ENCODE measurements at places on chromosomes 7 and 10.

- DNase-seq, result no peak
Measured at GRCh38 chr10:24382596-24382978, 173.6 kb downstream of the KIAA1217 start.

GRCh38 chr10:95728526-95728925 lies 27.4 kb upstream of the ENTPD1 start:
- DNase-seq, result peak; percentile 84

DNA sequence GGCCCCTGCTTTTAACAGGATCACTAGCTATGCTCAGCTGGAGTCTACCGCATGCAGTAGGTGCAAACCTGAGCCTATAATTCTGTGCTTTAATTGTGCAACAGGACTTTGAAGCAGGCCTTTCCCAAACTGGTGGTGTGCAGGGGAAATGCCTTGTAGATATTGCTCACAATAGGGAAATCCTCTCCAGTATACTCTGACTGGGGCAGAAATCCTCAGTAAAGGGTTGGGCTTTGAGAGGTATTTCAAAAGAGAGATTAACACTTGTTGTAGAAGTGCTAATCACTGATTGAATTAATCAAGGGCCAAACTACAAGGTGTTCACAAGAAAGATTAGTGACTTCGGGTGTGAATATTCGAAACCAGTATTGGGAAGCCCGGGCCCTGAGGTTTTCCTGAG lies 58.5 kb upstream of the EXOC6 start:
- no peak for DNase-seq

DNA sequence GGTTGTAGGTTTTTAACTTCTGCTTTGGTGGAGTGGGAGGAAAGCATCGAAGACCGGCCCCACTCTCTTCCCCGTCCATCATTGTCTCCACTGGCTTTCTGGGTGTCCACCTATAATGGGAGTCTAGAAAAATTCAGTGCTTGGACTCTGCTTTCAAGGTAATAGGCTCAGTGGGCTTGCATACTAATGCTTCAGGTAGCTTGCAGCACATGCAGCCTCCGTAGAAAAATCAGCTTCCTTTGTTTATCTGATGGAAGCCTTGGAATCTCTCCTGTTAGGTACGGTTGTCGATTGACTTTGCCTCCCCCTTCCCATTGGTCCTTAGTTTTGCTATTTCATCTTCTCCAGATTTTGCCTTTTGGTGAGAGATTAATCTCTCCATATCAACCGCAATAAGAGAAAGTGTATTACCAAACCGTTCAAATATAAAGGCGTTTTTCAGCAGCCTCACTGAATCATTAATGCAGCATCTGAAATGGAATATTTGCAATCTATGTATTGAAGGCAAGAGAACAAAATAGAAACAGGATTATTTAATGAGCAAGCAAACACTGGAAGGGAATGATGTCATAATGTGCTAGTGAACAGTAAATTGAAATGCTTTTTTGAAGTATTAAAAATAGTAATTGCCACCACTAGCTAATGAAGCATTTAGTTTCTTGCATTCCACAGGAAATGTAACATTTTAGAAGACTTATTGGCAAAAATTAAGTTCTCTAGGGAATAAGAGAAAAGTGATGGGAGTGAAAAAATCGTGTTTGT lies 944 bp downstream of the AVL9 start:
- no peak for DNase-seq

DNA sequence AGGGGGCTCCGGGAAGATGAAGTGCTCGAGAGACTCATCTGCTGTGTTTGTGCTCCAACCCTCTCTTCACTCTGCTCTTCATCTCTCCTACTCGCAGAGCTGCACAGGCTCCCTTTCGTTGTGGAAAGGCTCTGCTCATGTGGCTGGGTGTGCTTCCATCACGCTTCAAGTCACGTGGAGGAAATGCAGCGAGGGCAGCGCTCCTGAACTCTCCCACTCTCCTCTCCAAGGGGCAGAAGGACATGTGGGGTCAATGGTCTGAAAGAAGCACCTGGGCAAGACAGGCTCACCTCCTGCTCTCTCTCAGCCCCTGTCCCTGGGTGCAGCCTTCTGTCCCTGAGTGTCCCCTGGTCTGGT lies 72.6 kb downstream of the USP6NL start:
- no peak for DNase-seq

- DNase-seq, result no peak
Measured at GRCh38 chr7:69860941-69861622, 262.8 kb downstream of the AUTS2 start.

DNA sequence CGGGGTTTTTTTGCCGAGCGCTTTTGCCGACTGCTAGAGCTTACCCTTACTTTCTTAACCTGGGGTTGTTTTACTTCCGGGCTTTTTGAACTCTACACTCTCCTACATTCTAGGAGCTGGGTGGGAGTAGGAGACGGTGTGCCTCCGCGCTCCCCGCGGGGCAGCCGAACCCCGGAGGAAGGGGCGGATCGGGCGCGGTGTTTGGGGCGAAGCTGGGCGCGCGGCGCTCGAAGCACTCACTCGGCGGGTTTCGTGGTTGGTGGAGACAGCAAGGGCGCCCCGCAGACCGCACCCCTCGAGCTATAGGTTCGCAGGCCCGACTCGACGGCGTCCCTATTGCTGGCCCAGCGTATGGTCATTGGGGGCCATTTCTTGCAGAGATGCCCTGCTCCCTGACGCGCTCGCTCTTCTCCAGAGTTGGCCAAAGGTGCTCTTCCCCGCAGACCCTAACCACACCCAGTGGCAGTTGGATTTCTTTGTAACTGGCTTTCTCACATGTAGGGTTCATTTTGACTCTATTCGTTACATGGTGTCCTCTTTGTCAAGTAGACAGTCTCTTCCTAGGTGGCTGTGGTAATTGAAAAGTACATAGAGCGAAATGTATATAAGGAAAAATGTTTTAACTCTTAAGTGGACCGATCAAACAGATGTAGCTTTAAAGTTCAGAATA lies 364 bp downstream of the ZNF518A start:
- DNase-seq, result no peak

DNA sequence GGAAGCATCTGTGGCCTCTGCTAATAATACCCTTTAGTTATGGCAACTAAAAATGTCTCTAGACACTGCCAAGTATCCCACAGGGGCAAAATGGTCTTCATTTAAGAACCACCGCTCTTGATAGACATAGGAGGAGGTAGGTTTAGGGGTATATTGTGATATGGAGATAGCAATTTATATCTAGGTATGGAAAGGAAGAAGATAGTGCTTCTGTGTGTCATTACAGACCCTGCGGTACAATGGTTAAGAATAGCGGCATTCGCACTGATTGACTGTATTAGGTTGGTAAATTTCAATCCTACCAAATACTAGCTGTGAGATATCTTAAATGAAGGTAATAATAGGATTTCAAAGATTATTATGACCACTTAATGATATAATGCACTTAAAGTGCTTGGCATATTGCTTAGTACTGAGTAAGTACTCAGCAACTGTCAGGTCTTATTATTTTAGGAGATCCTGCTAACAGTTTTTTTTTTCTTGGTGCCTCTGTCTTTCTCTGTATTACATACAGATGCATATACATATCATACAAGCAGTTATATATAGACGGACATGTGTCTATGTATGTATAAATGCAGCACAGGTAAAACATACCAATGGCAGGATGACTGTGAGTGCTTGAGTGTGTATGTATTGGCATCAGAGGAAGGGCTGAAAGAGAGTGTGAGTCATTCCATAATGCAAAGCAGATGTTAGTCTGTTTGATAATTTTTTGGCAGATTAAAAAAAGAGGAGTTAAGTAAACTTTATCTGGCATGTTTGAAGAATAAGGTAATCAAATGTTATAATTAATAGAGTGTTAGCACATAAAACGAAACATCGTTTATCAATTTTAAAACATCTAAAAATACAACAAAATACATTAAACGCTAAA lies 50.0 kb upstream of the ITGB8 start:
- DNase-seq, result peak; percentile 65

GRCh38 chr7:27125986-27126394 lies 4.6 kb downstream of the HOXA4 start:
- no peak for DNase-seq

GRCh38 chr7:49771427-49772176 lies 1.8 kb upstream of the VWC2 start:
- DNase-seq, result no peak

- DNase-seq, result peak; percentile 62
Measured at GRCh38 chr7:23449941-23450340, 20.4 kb downstream of the IGF2BP3 start.

DNA sequence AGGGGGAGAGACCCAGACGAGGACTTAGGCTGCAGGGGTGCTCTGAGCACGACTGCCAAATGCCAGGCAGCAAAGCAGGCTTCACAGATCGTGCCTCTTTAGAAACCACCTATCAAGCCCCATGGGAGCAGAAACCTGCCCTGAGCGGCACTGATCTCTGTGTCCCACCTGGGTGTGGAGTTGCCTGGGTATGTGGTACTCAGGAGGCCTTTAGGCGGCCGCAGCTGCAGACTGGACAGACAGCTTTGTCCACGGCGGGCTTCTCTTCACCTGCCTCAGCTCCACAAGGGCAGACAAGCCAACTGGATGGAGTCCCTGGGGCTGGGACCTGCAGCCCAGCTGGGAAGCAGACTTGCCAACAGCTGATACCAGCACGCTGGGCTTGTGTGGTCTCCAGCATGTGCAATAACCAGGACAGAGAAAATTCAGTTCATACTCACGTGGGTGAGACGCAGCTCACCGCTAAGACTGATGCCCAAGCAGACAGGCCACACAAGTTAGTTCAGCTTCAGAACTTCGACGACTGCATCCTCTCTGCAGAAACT lies 163.2 kb downstream of the EBF3 start:
- DNase-seq, result no peak

- no peak for DNase-seq
Measured at GRCh38 chr7:69359003-69359700, 239.1 kb upstream of the AUTS2 start.

DNA sequence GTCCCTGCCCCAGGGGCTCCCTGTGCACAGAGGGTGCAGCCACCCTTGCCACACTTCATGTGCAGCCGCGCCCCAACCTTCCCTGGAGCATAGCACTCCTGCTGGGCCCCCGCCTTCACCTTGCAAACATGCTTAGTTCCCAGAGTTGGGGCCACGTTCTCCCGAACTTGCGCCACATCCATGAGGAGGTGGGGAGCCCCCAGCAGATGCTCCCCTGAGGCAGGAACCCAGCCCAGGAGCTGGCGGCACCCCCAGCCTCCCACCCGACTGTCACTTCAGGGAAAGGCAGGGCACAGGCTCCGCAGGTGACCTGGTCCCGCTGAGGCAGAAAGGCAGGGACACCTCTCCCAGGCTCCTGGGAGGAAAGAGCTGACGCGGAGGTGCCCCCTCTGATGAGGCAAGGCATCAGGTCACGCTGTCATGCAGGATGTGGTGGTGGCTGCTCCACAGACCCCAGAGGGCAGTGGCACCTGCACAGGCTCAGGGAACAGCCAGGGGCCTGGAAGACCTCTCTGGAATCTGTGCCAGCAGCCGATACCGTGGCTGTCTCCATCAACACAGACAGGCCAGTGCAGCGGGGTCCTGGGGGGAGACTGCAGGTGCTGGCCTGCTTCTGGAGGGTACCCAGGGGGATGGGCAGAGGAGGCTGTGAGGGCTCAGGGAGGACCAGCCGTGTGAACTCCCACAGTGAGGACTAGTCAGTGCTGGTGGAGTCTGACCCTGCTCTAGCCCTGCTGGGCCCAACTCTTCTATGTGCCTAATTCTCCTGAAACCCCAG lies 221.3 kb downstream of the MAD1L1 start:
- no peak for DNase-seq

- DNase-seq, result no peak
Measured at GRCh38 chr7:111789048-111789320, 226.7 kb upstream of the IMMP2L start.

DNA sequence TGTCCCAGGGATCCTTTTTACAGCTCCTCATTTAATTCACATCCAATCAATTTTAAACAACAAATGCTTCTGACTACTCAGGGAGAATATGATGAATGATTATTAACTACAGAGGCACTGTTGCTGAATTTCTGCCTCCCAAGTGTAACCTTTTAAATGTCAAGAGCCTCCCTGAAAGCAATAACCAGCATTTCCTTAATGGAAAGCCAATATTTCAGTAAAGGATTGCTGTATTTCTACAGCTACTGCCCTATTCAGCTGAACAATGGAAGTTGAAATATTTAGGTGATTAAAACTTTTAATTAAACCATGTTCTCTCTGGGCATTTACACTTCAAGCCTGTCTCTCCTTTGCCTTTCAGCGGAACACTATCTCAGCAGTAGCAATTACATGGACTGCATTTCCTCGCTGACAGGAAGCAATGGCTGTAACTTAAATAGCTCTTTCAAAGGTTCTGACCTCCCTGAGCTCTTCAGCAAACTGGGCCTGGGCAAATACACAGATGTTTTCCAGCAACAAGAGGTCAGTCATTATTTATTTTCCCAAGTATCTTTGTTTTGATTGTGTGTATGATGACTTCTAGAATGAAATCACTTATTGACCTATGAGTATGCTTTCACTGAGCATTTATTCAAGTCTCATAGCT lies 304.7 kb downstream of the BICC1 start:
- DNase-seq, result peak; percentile 35

GRCh38 chr10:3776796-3777571 lies 8.0 kb downstream of the KLF6 start:
- peak; percentile 87 for DNase-seq

DNA sequence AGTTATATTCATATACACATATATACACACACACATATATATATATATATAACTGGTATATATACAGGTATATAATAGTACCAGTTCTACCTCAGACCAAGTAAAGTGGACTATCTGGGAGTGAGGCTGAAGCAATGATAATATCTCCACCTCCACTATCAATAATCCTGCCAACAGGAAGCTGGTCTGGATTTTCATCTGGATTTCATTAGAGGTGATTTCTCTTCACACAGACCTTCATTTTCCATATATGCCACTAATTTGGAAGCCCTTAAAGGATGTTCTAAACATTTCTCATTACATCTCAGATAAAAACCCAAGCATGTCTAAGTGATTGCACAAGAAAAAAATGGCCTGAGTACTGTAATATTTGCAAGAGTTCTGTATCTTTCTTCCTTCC lies 1.7 kb upstream of the SLC35B4 start:
- DNase-seq, result no peak
